ENCODE measurements at places on chromosomes 4 and X. TPM values are rescaled to one million over a fixed set of nuclear protein-coding genes. Genes with fewer than 3 reads are reported as not detected.

The PROM1 gene
- not detected for polyA plus RNA-seq

The LPAR4 gene
- 0.45 TPM for polyA plus RNA-seq

The SUPT20HL1 gene
- polyA plus RNA-seq: not detected

The GABRE gene
- polyA plus RNA-seq: 34.2 TPM

The CDS1 gene
- 0.22 TPM for polyA plus RNA-seq

The SRPX gene
- polyA plus RNA-seq: 70.3 TPM

The TRIM75 gene
- not detected for polyA plus RNA-seq

The DSPP gene
- not detected for polyA plus RNA-seq

The GJB1 gene
- polyA plus RNA-seq: 102 TPM

The CXXC4 gene
- polyA plus RNA-seq: 0.92 TPM

The MAGEB5 gene
- not detected for polyA plus RNA-seq

The LSM6 gene
- 26.8 TPM for polyA plus RNA-seq

The RGN gene
- polyA plus RNA-seq: 6.0 TPM

The ACOX3 gene
- 12.7 TPM for polyA plus RNA-seq

The TLR6 gene
- polyA plus RNA-seq: 0.14 TPM

The ZNF185 gene
- 2.3 TPM for polyA plus RNA-seq

The CXCL3 gene
- 63.6 TPM for polyA plus RNA-seq

The KLF3 gene
- polyA plus RNA-seq: 12.8 TPM

The CFP gene
- 17.1 TPM for polyA plus RNA-seq

The STK26 gene
- polyA plus RNA-seq: 4.6 TPM

The COL25A1 gene
- 2.1 TPM for polyA plus RNA-seq

All from adipose tissue (tissue), 3 donors.